ENCODE measurements at places on chromosomes 5 and 9.
A peak's percentile ranks its signal among the peaks of the same experiment; 100 is the strongest.

- DNase-seq, result no peak
Observed at GRCh38 chr5:180438785-180439780, 55.1 kb upstream of the CNOT6 start.

DNA sequence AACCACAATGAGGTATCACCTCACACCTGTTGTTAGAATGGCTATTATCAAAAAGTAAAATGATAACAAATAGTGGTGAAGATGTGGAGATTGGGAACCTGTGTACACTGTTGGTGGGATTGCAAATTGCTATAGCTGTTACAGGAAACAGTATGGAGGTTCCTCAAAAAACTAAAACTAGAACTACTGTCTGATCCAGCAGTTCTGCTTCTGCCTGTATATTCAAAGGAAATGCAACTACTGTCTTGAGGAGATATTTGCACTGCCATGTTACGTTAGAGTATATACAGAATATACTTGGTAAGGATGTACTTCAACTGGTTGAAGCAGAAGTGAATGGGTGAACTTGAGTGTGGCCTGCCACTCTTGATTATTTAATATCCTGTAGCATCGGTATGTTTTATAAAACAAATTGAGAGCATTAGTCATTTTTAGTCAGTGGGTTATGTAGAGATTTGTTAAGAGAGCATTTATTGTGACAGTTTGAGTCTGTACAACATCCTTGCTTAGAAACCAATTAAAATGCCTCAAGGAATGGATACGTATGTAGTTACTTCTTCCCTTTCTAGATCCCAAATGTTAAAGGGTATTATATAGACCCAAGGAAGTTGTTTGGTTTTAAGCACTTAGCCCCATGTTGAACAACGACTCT lies 37.5 kb downstream of the ZCCHC7 start:
- no peak for DNase-seq

GRCh38 chr5:96387616-96388015 lies 45.4 kb downstream of the PCSK1 start:
- DNase-seq, result no peak

GRCh38 chr5:141560725-141561483 lies 57.9 kb downstream of the DIAPH1 start:
- peak; percentile 8 for DNase-seq

DNA sequence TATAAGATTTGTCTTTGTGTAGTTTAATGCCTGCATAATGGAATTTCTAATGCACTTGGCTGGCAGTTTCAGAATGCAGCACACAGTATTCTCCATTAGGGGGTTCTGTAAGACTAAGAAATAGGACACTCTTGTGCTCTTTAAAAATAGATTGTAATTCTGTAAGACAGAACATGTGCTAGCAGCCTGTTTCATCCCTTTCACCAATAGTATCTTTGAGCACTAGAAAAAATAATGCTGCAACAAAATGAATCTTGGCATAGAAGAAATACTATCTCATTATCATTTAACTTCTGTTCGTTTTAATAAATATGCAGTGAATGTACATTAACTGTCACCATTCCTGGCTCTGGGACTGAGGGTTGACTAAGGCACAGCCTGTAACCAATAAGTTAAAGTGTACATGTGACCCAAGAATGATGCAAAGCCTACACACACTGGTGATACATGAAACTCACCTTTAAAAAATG lies 23.8 kb upstream of the ZNF622 start:
- DNase-seq, result no peak

GRCh38 chr5:87229780-87230179 lies 37.9 kb upstream of the RASA1 start:
- no peak for DNase-seq

DNA sequence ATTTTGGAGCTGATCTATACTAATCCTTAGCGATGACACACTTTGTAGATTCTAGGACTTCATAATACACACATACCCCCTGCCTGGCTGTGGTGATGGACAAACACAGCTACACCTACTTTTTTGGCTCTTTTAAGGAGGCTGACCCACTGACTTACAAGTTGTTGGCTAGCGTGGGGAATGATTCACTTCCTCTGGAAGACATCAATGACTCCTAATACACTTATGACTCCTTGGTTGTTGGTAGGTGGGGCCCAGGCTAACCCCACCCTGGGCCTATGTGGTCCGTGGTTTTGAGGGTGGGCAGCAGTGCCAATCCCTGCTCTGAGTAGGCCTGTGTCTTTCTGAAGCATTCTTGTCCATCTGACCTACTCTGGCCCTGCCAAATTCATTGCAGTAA lies 144.4 kb downstream of the SLC12A2 start:
- DNase-seq, result no peak

GRCh38 chr5:141862936-141863543 lies 15.2 kb downstream of the PCDH1 start:
- DNase-seq, result no peak

DNA sequence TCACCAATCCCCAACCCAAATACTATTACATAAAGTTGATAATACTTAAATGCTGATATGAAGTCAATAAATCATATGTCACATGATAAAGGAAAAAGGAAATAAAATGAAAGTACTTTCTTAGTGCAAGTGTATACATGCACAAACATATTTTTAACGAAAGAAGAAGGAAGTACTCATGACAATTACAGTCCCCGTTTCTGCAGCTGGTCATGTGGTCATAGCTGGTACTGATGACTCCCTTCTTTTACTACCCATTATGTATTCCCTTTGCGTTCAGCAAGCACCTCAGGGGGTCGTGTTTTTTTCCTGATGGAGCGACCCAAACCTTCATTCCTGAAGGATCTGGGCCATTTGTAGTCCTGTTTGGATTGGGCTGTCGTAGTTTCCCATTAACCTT lies 27.3 kb downstream of the CENPP start:
- DNase-seq, result no peak

Data from esophagus squamous epithelium (tissue), 5 donors.